Fibroblast of the aortic adventitia (primary cell): ENCODE measurements at places on chromosomes 1 and 21.

GRCh38 chr1:56911098-56911938, 54.5 kb downstream of the C8B start:
- DNase-seq = peak; percentile 59

DNA sequence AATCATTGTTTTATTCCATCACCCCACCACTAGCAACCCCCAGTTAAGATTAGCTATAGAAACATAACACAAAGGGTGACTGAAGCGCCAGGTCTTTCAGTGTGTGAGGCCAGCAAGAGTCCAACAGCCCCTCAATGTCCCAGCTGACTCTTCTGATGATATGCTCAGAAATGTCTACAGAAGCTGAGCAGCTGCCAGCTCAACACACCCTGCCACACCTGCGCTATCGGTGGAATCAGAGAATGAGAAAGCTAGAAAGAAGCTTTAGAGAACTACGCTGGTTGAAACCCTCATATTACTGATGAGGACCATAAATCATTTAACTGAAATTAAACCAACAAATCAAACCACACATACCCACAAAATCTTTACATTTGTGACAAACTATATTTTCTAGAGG, 116.2 kb downstream of the SLC45A1 start:
- DNase-seq = no peak

- no peak for DNase-seq
Observed at GRCh38 chr1:47865881-47866535, 131.2 kb downstream of the TRABD2B start.

DNA sequence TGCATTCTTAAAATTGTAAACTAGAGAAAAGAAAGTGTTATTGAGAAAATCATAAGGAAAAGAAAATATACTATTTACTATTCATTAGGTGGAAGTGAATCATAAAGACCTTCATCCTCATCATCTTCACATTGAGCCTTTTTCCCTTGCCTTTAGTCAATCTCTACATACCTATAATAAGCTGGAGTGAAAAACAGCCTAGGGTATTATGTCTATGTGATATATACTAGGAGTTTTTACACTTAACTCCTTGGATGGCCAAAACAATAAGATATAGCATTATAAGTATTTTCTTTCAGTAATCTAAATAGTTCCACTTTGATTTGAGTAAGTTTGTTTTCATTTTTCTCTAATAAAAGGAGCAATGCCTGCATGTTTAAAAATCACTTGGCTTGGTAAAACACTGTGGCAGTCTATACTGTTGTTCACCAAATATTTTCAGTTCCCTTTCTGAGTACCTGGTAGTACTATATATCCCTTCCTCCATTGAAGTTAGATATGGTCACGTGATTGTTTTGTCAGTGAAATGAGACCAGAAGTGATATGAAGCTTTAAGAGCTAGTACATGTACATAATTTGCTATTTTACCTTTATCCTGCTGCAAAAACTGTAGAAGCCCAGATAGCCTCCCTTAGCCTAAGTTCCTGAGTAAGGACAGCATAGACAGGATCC, 78.3 kb downstream of the CLEC20A start:
- DNase-seq = no peak

GRCh38 chr1:34070201-34070836, 94.7 kb downstream of the CSMD2 start:
- no peak for DNase-seq

DNA sequence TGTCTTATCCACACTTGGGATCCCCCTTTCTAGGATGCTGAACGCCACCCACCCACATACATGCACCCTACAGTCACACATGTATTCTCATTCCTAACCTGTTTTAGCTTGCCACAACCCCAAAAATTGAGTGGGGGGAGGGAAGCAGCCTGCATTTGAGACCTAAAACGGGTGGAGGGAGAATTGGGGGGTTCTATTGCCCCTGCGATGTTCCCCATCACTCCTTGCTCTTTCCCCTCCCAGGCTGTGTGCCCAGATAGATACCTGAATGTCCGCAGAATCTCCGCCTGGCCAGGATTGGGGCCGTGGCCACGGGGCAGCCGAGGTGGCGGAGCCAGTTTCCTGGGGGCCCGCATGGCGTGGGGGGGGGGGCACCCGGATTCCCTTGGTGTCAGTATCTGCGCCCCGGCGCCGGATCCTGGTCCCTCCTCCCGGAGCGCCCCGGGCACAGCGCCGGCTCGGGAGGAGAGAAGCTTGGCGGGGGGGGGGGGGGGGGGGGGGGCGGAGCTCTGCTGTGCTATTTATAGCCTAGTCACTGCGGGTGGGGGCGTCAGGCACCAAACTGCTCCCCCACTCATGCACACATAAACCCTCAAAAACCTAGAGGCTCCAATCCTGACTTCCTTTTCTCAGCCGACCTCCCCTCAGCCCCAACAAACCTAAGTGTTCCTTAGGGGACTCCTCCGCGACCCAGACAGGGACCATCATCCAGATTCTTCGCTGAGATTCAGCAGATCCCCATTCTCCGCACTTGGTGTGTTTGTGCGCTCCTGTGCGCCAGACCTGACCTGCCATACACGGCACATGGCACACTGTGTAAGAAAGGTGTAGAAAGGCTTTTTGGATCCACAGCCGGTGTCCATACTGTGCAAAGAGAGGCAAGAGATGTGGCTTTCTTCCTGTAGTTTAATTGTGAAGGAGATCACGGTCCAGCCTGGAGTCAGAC, 1.9 kb downstream of the ANKRD34A start:
- DNase-seq = no peak

DNA sequence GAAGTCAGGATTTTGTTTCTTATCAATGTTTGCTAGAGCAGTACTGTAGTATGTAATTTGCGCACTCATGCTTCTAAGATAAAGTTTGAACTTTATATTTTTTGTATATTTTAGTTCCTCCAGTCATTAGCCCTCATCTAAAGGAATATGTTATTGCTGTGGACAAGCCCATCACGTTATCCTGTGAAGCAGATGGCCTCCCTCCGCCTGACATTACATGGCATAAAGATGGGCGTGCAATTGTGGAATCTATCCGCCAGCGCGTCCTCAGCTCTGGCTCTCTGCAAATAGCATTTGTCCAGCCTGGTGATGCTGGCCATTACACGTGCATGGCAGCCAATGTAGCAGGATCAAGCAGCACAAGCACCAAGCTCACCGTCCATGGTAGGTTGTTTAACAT, 252.2 kb downstream of the TPR start:
- DNase-seq = no peak

DNA sequence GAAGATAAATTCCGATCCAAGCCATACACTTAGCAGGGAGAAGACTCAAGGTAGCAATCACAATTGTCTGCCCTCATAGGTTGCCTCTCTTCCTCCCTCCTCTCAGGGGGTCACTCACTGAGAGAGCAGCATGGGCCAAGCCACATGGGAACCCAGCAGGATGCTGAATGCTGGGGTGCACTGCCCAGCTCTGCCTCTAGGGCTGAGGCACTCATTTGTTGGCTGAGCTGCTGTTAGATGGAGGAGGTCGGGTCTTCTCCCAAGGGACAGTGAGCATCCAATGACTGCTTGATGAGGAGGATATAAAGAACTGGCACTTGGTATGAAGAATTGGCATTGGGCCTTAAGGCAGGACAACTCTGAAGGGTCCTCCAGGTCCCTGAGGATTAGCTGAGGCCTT, 418.8 kb downstream of the SIPA1L2 start:
- no peak for DNase-seq

- DNase-seq = no peak
Observed at GRCh38 chr1:167231873-167232450, 11.3 kb downstream of the POU2F1 start.

DNA sequence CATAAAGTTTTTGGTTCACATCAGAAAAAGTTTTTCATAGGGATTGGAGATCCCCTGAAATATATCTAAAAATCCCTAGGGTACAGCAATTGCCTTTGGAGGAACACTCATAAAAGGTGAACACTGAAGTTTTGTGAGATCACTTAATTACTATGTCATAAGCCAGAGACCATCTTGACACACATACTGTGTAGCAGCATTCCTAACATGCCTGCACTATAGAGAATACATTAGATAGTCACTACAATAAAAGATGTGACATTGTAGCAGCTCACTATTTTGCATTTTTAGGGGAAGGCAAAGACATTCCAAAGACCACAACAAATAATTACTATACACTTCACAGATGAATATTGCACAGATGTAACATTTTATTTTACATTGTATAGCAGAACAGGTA, 779.9 kb downstream of the KCNT2 start:
- no peak for DNase-seq

DNA sequence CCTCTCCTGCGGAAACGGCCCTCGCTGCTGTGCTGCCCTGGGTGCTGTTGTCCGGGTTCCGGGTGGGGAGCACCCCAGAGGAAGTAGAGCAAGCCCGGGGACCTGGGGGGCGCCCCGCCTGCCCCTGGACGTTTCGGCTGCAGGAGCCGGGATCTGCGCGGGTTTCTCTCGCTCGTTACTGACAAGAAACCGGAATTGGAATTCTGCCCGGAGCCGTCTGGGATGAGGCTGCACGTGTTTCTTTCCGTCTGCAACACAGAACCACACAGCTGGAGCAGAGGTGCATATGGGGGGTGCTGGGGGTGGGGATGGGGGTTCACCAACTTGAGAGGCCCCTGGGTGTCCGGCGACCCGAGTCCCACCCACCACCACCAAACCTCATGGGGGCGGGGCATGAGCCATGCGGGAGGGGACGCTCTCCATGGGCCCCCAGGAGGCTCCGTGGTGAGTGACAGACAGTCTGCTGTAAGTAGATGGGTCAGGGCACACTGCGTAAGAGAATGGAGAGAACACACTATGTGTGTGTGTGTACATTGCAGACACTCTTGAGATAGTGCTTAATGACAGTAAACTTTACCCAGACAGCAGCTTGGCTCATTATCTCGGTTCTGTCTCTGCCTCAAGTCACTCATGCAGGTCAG, 261.4 kb upstream of the C1orf174 start:
- DNase-seq = no peak

DNA sequence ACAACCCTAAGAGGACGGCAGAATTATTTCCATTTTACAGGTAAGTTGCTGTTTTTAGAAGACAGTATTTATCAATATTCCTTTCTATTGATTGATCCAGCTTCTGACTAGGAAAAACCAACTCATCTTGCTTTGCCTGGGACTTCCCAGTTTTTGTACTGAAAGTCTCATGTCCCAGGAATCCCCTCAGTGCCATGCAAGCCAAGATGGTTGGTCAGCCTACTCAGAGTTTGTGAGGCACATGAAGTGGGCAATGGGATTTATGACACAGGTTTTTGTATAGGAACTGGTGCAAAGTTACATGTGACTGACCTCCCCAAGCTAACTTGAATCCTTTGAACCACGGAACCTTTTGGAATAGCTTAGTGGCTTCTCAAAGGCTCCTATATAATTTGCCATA, 45.5 kb downstream of the GNG12 start:
- peak; percentile 21 for DNase-seq

DNA sequence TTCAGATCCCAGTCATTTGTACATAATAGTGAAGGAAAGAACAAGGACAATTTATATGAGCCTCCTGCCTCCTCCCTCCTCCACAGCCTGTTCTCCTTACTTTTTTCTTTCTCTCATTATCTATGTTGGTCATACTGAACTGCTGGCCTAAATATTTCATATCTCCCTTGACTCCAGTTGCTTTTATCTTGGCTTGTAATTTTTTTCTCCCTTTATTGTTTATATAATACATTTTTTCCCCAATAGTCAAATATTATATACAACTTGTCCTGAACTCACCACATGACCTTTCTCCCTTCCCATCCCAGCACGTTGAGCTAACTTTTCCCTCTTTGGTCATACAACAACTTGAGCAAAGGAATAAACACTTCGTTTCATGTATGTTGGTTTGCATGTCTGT, 752.1 kb downstream of the LTN1 start:
- peak; percentile 70 for DNase-seq

GRCh38 chr1:194341587-194341986, 1155.2 kb upstream of the B3GALT2 start:
- DNase-seq = no peak

DNA sequence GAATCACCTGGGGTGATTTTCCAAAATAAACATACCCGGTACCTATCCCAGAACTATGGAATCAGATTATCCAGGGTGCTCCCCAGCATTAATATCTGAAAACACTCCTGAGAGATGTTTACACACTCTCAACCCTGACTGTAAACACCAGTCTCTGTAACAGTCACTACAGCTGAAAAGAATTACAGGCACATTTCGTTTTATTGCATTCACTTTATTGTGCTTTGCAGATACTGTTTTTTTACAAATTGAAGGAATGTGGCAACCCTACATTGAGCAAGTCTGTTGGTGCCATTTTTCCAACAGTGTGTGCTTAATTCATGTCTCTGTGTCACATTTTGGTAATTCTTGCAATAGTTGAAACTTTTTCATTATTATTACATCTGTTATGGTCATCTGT, 31.8 kb downstream of the HSF2BP start:
- DNase-seq = no peak

GRCh38 chr21:44686000-44686781, 4.2 kb upstream of the KRTAP12-1 start:
- no peak for DNase-seq

DNA sequence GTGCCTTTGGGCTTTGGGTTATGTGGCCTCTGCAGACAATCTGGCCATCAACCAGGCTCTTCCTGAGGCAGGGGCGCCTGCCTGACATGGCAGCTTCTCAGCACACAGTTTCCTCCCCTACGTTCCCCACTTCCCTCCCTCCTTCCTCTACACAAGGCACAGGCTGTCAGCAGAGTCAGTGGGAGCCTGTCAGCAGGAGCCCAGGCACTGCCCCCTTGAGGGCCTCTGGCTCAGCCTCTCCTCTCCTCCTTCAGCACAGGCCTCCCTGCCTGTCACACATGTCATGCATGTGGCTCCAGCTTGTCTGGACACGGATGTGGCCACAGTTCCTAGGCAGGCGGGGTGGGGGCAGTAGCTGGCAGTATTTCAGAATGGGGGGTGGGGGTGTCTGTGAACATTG, 52.2 kb upstream of the ARTN start:
- DNase-seq = no peak

DNA sequence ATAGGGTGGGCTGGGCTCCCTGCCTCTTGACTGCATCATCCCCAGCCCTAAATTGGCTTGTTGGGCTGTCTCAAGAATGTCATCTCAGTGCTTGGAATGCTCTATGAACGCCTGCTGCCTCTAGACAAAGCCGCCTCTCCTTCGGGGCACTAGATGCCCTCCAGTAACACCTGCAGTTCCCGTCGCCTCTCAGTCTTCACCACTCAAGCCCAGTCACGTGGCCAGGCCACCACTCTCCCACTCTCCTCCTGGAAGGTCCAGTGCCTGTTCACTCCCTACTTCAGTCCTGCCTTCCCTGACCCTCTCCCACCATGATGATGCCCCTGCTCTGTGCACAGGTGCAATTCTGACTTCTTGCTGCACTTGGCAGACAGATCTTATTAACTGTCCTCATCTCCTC, 7.0 kb downstream of the TAS1R2 start:
- no peak for DNase-seq
